ENCODE measurements at places on chromosomes 12 and 14. TPM values are rescaled to one million over a fixed set of nuclear protein-coding genes. Genes with fewer than 3 reads are reported as not detected.

DNA sequence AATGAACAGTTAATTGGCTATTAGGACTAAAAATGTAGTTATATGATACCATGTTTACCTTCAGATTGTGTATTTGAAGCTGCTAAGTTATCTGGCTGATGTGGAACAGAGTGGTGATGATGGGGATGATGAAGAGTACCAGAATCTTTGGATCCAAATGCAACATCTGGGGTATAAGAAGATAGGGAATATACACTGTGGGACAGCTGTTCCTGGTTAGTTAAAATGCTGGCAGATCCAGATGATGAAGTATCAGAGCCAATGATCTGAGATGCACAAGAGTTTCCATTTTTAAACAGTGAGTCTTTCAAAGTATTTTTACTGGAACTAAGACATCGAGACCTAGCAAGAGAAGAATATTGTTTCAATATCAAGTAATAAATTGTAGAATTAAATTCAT is 31.6 kb downstream of the SENP1 start:
- DNase-seq: no peak

- no peak for DNase-seq
These were observed 89.4 kb downstream of the GALNT8 start for GRCh38 chr12:4809449-4810218.

- no peak for DNase-seq
These were observed 13.4 kb upstream of the DNAH10 start for GRCh38 chr12:123748661-123749060.

- no peak for DNase-seq
These were observed 39.7 kb upstream of the VRK1 start for GRCh38 chr14:96757456-96757855.

- peak; percentile 20 for DNase-seq
These were observed 2.3 kb downstream of the OTUB2 start for GRCh38 chr14:94028450-94028826.

GRCh38 chr14:75361751-75362433 is 65.9 kb upstream of the JDP2 start:
- DNase-seq: no peak

- DNase-seq: no peak
These were observed 127.2 kb downstream of the SLC15A5 start for GRCh38 chr12:16150276-16150675.

DNA sequence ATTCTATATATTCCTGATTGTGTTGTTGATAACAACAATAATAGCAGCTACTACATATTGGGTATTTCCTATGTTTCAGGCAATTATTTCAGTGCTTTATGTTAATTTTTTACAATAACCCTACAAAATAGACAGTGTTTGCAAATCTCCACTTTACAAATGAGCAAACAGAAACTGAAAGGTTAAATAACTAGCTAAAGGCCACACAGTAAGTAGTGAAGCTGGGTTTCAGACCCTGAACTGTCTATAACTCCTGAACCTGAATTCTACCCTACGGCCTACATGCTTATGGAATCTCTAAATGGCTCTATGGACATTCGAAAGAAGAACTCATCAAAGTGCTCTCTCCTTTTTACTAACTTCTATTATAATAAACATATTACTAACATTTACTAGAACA is 19.7 kb upstream of the NUDT4 start:
- DNase-seq: no peak

GRCh38 chr12:123131879-123132402 is 18.9 kb downstream of the PITPNM2 start:
- peak; percentile 21 for DNase-seq

DNA sequence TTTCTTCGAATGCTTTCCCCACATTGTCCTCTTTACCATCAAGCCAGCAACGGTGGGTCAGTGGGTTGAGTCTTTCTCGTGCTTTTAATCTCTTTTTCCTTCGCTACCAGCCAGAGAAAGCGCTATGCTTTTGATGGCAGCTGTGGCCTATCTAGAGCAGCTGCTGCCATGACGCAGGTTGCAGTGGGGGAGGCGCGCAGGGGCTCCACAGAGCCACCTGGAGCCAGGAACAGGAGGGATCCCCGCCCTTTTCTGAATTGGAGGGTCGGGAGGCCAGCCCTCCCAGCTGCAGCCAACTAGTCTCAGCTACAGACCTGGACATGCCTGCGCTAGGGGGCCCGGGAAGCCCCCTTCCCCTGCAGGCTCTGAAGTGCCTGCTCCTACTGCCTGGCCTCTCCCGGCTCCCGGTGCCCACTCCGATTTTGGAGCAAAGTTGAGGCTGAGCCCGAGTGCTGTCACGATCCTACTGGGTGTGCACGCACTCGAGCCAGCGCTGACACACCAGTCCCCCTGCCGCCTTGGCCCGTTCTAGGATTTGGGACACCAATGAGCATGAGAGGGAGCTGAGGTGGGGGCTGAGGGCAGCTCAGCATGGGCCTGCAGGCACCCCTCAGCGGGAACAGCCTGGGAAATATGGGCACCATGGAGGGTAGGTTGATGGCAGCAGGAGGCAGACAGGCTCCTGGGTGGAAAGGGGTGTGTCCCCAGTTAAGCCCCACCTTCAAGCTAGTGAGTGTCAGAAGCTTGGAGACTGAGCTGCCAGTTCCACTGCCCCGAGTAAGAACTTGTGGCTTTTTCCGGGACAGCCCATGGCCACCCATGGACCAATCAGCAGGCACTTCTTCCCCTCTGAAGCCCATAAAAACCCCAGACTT is 784.2 kb downstream of the SLC6A15 start:
- DNase-seq: no peak

- DNase-seq: no peak
These were observed 1214.3 kb upstream of the TMEM132C start for GRCh38 chr12:127052511-127053232.

- no peak for DNase-seq
These were observed 65.2 kb upstream of the PSMC1 start for GRCh38 chr14:90191154-90191553.

DNA sequence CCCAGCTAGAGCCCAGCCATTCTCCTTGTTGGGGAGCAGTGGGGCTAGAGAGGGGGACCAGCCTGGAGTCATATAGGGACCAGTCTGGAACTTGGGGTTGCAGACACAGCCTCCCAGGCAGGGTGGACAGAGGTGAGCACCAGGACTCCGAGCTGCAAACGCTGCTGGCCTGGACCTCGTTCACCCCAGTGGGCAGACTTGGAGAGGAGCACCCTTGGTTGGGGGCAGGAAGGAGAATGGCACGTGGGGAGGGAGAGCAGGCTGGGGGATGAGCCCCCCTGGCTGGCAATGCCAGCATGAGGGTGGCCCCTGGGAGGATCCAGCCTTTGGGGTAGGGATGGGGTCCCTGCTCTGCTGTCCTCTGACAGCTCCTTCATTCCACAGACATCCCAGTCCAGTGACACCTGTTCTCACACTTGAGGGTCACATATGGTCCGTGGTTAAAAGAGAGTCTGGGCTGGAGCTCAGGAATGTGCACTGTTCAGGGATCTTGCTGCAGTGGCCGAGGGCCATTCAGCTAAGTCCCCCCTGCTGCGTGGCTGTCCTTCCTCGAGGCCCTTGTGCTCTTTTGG is 2.8 kb downstream of the LBHD2 start:
- no peak for DNase-seq

GRCh38 chr12:18436170-18436569 is 174.9 kb downstream of the PIK3C2G start:
- DNase-seq: no peak

DNA sequence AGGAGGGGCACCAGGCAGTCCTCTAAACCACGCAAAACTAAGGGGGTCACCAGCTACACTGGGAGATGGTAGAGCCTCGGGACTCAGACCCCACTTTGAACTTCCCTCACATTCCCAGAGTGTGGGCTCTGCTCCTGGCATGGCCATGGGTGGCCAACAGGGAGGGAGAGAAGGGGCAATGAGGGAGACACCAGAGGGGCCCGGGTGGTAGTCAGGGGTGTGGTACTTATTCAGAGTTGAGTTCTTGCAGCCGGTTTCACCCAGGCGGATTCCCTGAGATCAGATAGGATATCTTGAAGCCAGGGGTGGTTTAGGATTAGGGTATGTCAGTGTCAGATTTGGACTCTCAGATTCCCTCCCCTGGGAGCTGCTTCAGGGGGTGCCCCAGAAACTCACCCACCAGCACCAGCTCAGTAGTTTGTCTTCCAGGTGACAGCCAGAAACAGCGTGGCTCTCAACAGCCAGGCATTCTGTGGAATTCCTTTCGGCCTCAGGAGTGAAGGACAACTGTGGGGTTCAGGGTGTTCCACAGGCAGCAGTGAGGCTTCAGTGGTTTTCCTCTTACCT is 56.0 kb downstream of the ELK3 start:
- no peak for DNase-seq

- DNase-seq: no peak
These were observed 2.9 kb downstream of the SLC15A4 start for GRCh38 chr12:128820723-128821432.

GRCh38 chr12:96400631-96401075 is 414 bp upstream of the CDK17 start:
- no peak for DNase-seq

GRCh38 chr12:49188201-49188915 is 522 bp downstream of the TUBA1A start:
- DNase-seq: peak; percentile 80

GRCh38 chr14:33857650-33858049 is 93.2 kb downstream of the EGLN3 start:
- no peak for DNase-seq

GRCh38 chr12:82805812-82806497 is 119.2 kb downstream of the TMTC2 start:
- no peak for DNase-seq

- DNase-seq: no peak
These were observed 42.2 kb downstream of the KCNA5 start for GRCh38 chr12:5085896-5086295.

DNA sequence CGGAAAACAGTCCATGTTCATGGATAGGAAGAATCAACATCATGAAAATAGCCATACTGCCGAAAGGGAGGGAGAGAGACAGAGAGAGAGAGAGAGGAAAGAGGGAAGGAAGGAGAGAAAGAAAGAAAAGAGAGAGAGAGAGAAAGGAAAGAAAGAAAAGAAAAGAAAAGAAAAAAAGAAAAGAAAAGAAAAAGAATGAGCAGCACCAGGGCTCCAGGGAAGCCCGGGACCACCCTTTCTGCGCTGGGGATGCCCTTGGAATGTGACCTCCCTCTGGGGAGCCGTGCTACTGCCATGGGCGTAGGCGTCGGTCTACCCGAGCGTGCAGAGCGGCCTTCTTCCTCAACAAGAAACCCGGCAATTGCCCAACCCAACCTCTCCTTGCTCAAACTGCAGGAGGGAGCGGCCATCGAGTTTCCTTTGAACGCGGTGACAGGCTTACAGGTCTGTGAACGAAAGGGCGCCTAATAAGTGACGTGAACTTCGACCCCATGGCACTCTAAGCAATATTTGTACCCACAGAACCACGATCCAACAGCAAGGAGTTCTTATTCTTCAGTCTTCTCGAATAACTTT is 16.9 kb downstream of the OR6S1 start:
- no peak for DNase-seq

- DNase-seq: no peak
These were observed 154.7 kb downstream of the ADGRD1 start for GRCh38 chr12:131108177-131108955.

DNA sequence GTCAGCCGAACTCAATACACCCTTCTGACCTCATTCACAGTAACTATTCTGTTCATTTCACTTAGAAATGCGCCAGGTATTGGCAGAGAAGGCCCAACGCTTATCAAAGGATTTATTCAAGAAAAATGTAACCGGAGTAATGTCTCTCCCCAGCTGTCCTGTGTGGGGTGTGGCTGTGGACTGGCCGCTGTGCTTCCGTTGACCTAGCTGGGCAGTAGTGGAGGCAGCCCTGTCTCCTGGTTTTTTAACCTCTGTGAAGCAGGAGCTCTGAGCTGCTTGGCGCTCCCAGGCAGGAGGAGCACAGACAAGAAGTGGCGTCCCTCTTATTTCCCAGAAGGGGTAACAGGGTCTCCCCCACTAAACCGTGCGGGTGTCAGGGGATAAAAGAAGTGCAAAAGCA is 85.2 kb downstream of the ESR2 start:
- no peak for DNase-seq

DNA sequence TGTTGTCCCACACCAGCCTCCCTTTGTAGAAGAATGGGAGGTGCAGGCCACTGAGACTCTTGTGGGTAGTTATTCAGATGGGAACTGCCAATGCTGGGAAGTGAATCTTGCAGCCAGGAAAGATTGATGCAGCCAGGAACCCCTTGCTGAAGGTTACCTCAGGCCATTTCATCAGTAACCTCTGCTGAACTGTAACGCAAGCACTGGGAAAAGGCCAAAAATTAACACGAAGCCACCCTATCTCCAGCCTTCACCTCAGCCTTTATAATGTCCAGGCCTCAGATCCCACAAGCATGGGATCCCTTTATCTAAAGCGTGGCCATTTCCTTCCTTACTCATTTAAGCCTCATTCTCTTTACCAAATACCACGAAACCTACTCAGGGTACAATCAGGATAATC is 211.1 kb downstream of the SPTSSA start:
- DNase-seq: no peak

DNA sequence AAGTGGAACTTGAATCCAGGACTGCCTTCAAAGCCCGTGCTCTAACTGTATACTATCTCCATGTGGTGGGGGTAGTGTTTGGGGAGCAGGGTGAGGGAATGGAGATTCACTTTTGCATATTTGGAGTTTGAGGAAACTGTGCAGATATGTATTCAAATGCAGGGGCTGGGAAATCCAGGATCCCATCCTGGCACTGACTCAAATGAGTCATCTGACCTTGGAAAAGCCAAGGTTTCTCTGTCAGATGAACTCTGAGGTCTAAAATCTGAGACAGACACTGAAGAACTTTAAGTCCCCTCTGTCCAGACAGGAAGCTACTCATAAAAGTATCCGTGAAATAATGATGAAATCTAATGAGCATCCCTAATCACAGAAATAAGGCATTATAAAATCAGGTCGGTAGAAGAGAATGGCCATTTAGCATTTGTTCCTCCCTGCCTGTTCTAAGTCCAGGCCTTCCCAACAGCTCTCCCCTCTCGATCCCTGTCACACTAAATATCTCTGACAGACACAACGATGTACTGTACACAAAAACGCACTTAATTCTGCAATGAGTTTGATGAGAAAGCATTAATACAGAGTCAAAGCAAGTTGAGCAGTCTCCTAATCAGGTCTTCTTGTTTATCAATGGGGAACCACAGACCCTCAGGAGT is 14.4 kb downstream of the NIN start:
- DNase-seq: no peak

- no peak for DNase-seq
These were observed 74.1 kb downstream of the KIF26A start for GRCh38 chr14:104212206-104213095.

GRCh38 chr14:69093631-69094421 is 59.1 kb downstream of the DCAF5 start:
- DNase-seq: no peak

IL26 gene
- total RNA-seq: 0.30 TPM

GUCY2C gene
- not detected for total RNA-seq

DRAM1 gene
- 3.4 TPM for total RNA-seq

KLRF1 gene
- total RNA-seq: not detected

PLCZ1 gene
- total RNA-seq: not detected

ZNF891 gene
- 2.0 TPM for total RNA-seq

WNT1 gene
- total RNA-seq: 0.60 TPM

ZNF10 gene
- total RNA-seq: 6.3 TPM

KRT75 gene
- total RNA-seq: not detected

NYNRIN gene
- total RNA-seq: 0.34 TPM

FOXG1 gene
- not detected for total RNA-seq

IAPP gene
- not detected for total RNA-seq

COQ10A gene
- total RNA-seq: 15.9 TPM

ENDOU gene
- not detected for total RNA-seq

PYGL gene
- 1.5 TPM for total RNA-seq

KRT83 gene
- total RNA-seq: not detected
